ENCODE measurements at places on chromosomes 2 and 18. TPM values are rescaled to one million over a fixed set of nuclear protein-coding genes. Genes with fewer than 3 reads are reported as not detected.

Gene ANKZF1
- total RNA-seq, result 23.0 TPM

Gene FAM161A
- total RNA-seq, result 2.5 TPM

Gene MSH2
- 36.2 TPM for total RNA-seq

Gene NCKAP1
- 165 TPM for total RNA-seq

Gene DHRS9
- 0.19 TPM for total RNA-seq

Gene BIN1
- total RNA-seq, result 40.9 TPM

All from regular cardiac myocyte (primary cell).